ENCODE measurements at places on chromosomes 16 and 17. TPM values are rescaled to one million over a fixed set of nuclear protein-coding genes. Genes with fewer than 3 reads are reported as not detected.
A peak's percentile ranks its signal among the peaks of the same experiment; 100 is the strongest.

GRCh38 chr17:44844390-44844830 lies 3.3 kb upstream of the HIGD1B start:
- no peak overlapping the region for H3K4me3 ChIP-seq
- no peaks in the 10 kb centered on the region for H3K36me3 ChIP-seq
- H3K27ac ChIP-seq: no peak overlapping the region
- H3K27me3 ChIP-seq: no peaks in the 10 kb centered on the region

- no peak for DNase-seq
- H3K4me1 ChIP-seq: no peaks in the 10 kb centered on the region
- H3K36me3 ChIP-seq: peaks cover 8% of the 10 kb centered on the region
- H3K27me3 ChIP-seq: no peaks in the 10 kb centered on the region
Measured at GRCh38 chr17:37179893-37180292, 195.9 kb upstream of the C17orf78 start.

- H3K27ac ChIP-seq: no peak overlapping the region
- peaks cover 47% of the 10 kb centered on the region for H3K4me1 ChIP-seq
- H3K4me3 ChIP-seq: no peak overlapping the region
- no peaks in the 10 kb centered on the region for H3K27me3 ChIP-seq
- no peaks in the 10 kb centered on the region for H3K36me3 ChIP-seq
Measured at GRCh38 chr16:53773150-53773846, 69.3 kb downstream of the FTO start.

DNA sequence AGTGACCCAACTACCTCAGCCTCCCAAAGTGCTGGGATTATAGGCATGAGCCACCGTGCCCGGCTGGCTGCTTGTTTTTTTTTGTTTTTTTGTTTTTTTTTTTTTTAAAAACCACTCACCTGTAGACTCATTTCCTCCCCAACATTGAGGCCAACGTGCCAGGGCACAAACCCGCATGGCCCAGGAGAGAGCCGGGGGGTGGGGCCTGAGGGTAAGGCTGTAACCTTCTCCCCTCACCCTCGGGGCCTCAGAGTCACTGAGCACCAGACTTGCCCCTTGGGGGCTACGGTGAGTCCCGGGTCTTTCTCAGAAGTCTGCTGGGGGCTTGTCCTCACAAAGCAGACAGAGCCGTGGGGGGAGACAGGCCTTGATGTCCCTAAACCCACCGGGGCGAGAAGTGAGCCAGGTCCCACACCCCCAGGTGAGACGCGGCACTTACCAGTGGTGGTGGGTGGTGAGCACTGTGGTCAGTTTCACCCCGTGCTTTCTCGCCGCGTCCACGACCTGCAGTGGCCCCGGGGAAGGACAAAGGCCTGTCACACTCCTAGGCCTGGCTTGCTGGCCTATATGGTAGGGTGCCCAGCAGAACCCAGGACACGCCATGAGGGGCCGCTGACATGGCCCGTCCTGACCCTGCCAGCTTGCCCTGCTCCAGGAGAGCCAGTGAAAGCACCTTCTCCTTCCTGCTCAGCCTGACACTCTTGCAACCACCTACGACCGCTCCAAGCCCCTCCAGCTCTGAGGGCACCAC lies 4.6 kb downstream of the HAGH start:
- DNase-seq: no peak
- no peaks in the 10 kb centered on the region for H3K27me3 ChIP-seq
- no peak overlapping the region for H3K4me3 ChIP-seq
- no peak overlapping the region for H3K27ac ChIP-seq
- peaks cover 7% of the 10 kb centered on the region for H3K4me1 ChIP-seq

DNA sequence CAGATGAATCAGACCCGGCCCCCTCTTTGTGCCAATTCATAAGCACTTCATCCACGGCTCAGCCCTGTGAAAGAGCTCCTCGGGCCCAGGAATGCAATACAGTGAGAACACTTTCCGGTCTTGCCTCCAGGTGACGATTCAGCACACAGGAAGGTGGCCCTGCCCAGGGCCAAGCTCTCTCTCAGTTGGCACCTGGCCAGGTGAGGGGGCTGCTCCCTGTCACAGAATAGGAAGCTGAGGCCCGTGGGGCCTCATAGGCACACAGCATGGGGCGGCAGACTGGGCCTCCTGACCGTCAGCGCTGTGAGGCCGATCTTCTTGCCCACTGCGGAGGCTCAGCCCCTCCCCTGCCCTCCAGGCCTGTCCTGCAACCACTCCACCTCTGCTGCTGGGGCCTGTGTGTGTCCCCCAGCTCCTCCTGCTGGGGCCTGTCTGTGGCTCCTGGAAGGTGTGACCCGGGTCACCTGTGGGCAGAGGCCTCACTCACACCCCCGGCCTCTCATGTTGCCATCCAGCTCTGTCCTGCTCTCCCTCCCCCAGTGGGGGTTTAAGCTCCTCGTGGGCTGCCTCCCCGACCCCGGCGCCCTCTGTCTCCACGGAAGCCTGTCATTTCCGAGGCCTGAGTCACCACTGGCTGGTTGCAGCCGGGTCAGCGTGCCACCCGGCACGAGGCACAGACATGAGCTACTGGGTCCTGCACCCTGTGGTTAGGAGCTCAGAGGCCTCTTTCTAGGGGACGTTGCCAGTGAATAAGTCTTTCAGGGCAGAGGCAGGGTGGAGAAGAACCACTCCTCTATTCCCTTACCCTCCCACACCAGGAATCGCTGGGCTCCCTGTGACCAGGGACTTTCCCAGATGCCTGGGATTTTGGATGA lies 114.4 kb downstream of the SEC14L1 start:
- H3K36me3 ChIP-seq: no peaks in the 10 kb centered on the region
- no peak for DNase-seq
- no peaks in the 10 kb centered on the region for H3K4me1 ChIP-seq
- no peak overlapping the region for H3K27ac ChIP-seq
- no peaks in the 10 kb centered on the region for H3K27me3 ChIP-seq

KRT24 gene
- total RNA-seq: not detected

DNA sequence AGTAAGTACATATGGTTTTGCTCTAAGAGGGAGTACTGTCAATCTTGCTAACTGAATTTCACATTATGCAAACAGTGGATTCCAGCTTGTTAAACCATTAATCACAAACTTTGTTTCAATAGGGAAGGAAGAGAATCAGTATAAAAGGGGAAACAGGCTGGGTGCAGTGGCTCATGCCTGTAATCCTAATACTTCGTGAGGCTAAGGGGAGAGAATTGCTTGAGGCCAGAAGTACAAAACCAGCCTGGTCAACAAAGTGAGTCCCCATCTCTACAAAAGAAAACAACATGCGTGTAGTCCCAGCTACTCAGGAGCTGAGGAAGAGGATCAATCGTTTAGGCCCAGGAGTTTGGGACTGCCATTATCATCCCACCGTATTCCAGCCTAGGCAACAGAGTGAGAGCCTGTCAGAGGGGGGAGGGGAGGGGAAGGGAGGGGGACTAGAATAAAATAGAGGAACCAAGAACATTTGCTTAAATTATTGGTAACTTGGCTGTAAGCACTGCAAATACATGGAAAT lies 65.7 kb downstream of the FBXL20 start:
- peaks cover 2% of the 10 kb centered on the region for H3K36me3 ChIP-seq
- peak; percentile 33 for DNase-seq
- peaks cover 5% of the 10 kb centered on the region for H3K4me1 ChIP-seq
- H3K4me3 ChIP-seq: no peak overlapping the region
- H3K27ac ChIP-seq: no peak overlapping the region
- H3K27me3 ChIP-seq: no peaks in the 10 kb centered on the region

- no peaks in the 10 kb centered on the region for H3K36me3 ChIP-seq
- H3K4me1 ChIP-seq: no peaks in the 10 kb centered on the region
- H3K27me3 ChIP-seq: no peaks in the 10 kb centered on the region
Measured at GRCh38 chr17:74244548-74244947, 29.5 kb upstream of the DNAI2 start.

DNA sequence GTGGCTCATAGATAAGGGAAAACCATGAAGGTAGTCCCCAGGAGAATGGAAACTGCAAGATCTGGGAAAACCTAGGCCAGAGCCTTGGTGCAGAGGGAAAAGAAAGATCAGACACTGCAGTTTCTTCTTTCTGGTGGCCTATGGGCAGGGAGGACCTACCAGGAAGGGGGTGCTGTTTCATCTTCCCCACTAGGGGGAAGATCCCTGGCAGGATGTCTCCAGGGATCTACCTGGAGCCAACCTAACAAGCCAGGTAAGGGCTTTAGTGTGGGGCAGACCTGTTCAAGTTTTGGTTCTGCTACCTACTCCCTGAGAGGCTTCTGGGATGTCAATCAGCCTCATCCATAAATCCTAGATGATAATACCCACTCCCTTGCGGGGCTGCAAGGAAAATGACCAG lies 21.4 kb downstream of the TOM1L2 start:
- H3K27ac ChIP-seq: no peak overlapping the region
- DNase-seq: no peak
- no peak overlapping the region for H3K4me3 ChIP-seq

SYNGR3 gene
- 19.8 TPM for total RNA-seq

DNA sequence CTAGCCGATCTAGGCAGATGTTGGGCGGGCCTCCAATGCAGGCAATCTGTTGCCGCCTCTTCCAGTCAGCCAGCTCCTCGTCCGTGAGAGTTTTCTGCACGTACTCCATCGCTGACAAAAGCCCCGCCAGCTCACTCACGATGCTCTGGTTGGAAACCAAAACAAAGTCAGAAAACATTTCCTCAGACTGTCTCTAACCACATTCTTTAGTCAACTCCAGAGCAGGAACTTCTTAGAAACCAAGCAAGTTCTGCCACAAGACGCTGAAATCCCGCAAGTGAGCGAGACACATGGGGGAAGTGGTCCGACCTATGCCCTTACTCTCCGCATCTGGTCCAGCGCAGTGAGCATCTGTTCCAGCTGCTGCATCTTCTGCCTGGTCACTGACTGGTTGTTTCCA lies 49.1 kb downstream of the STAT5A start:
- no peak overlapping the region for H3K27ac ChIP-seq
- H3K4me1 ChIP-seq: peaks cover 3% of the 10 kb centered on the region
- peaks cover 10% of the 10 kb centered on the region for H3K36me3 ChIP-seq

GRCh38 chr17:32998111-32998886 lies 6.7 kb downstream of the SPACA3 start:
- DNase-seq: peak; percentile 70
- no peaks in the 10 kb centered on the region for H3K36me3 ChIP-seq
- no peak overlapping the region for H3K4me3 ChIP-seq
- H3K4me1 ChIP-seq: peaks cover 5% of the 10 kb centered on the region
- peaks cover 2% of the 10 kb centered on the region for H3K27me3 ChIP-seq

GRCh38 chr16:2786826-2787151 lies 571 bp downstream of the PRSS33 start:
- H3K4me3 ChIP-seq: no peak overlapping the region
- H3K27ac ChIP-seq: no peak overlapping the region
- no peaks in the 10 kb centered on the region for H3K36me3 ChIP-seq
- H3K4me1 ChIP-seq: peaks cover 7% of the 10 kb centered on the region

- DNase-seq: no peak
- no peak overlapping the region for H3K27ac ChIP-seq
- H3K4me1 ChIP-seq: no peaks in the 10 kb centered on the region
- peaks cover 7% of the 10 kb centered on the region for H3K36me3 ChIP-seq
- no peaks in the 10 kb centered on the region for H3K27me3 ChIP-seq
- H3K4me3 ChIP-seq: no peak overlapping the region
Measured at GRCh38 chr16:47213761-47214440, 70.2 kb upstream of the NETO2 start.

- H3K36me3 ChIP-seq: no peaks in the 10 kb centered on the region
- DNase-seq: no peak
- peaks cover 7% of the 10 kb centered on the region for H3K4me1 ChIP-seq
- H3K27ac ChIP-seq: no peak overlapping the region
- H3K27me3 ChIP-seq: no peaks in the 10 kb centered on the region
Measured at GRCh38 chr17:63096426-63096825, 130.4 kb downstream of the TANC2 start.

DNA sequence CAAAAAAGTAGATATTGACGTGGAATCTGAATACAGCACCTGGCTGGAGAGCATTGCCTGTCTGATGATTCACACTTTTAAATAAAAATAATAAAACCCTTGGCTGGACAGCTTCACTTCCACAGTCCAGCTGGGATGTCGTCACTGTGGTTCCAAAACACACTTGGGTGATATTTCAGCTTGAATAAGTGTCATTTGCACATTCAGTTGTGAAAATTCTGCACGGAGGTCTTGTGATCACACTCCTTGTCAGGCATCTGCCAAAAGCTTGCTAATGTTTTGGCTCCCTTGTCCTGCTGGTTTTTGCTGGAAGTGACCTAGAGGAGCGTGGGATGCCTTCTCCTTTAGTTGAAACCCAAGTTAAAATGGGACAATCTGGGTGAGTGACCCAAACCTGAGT lies 60.7 kb downstream of the PCTP start:
- no peak for DNase-seq
- H3K4me1 ChIP-seq: no peaks in the 10 kb centered on the region
- no peaks in the 10 kb centered on the region for H3K27me3 ChIP-seq
- H3K4me3 ChIP-seq: no peak overlapping the region
- H3K36me3 ChIP-seq: no peaks in the 10 kb centered on the region

CA5A gene
- total RNA-seq: 0.27 TPM

DNA sequence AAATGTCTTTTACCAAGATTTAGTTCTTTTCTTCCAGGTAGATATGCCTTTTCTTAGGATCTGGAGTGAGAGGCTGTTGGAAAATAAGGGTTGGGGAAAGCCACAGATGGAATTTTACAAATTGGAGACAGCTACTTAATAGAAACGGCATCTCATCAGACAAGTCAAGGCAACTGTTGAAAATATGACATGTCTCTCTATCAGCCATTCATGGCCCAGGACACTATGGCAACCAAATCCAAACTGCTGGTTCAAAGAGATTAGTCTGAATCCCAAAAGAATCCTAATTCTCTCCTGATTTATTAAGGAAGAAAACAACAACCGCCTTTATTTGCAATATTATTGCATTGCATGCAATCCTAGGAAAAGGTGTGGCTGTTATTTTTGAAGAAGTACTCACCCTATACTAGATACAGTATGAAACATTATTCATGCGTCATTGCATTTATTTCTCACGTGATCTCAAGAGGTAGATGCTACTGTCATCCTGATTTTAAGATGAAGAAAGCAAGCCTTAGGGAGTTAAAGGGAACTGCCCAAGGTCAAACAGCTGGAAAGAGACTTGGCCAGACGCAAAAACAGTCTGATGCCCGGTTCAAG lies 12.6 kb upstream of the CEP20 start:
- H3K36me3 ChIP-seq: no peaks in the 10 kb centered on the region
- no peak overlapping the region for H3K4me3 ChIP-seq
- DNase-seq: no peak
- no peaks in the 10 kb centered on the region for H3K27me3 ChIP-seq

GRCh38 chr17:70157151-70157550 lies 12.2 kb upstream of the KCNJ2 start:
- no peaks in the 10 kb centered on the region for H3K4me1 ChIP-seq
- H3K4me3 ChIP-seq: no peak overlapping the region
- H3K36me3 ChIP-seq: no peaks in the 10 kb centered on the region
- no peak for DNase-seq

DNA sequence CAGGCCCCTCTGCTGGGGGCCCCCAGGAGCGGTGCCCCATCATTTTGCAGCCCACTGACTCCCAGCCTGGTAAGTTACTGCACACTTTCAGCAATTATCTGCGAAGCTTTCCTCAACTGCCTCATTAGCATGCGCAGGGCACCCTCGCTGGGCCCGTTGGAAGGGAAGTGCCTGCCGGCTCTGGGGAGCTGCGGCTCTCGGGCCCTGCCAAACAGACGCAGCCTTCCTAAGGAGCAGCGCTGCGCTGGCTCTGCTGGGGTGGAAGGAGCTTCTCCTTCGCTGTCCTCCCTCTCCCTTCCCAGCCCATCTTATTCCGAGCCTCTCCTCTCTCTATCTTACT lies 71.0 kb downstream of the RBBP6 start:
- no peaks in the 10 kb centered on the region for H3K36me3 ChIP-seq
- no peak for DNase-seq
- H3K4me3 ChIP-seq: peak overlapping the region; percentile 55
- H3K4me1 ChIP-seq: peaks cover 12% of the 10 kb centered on the region

CANT1 gene
- 44.2 TPM for total RNA-seq
